Caki2 (cell line): ENCODE measurements at places on chromosomes 6 and 20. TPM values are rescaled to one million over a fixed set of nuclear protein-coding genes. Genes with fewer than 3 reads are reported as not detected.

The ADAM33 gene
- total RNA-seq = not detected in 2 replicates

DNA sequence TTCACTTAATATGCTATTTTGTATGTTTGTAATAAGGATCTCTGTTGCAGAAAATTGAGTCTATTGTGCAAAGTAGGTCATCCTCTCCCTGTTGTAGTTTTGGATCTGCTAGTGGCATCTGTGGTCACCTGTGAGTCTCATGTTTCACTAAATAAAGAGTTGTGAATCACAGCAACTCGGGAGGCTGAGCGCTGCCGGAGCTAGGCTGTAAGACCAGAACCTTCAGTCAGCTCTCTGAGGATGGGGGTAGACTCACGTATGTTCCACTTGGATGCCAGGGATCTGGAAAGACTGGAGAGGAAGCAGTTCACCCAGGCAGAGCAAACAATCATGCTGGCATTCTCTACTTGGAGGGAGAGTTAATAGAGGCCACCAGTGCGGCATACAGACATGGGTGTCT is 187.3 kb upstream of the FOXA2 start:
- no peak for DNase-seq

GRCh38 chr20:58839474-58839874 is 11.2 kb downstream of the GNAS-AS1 start:
- DNase-seq = no peak

DNA sequence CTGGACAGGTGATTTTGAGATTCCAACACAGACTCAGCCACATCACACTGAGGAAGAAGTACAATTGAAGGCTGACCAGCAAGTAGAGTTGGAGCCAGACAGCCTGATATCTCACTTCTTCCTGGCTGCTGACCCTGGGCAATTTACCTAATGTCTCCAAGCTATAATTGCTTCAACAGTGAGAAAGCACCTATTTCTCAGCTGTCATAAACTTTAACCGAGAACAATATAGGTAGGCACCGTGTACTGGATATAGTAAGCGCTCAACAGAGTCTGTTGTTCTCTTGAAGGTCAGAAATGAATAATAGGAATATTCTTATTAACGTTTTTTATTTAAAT is 28.3 kb downstream of the STX7 start:
- DNase-seq = no peak

The APOBEC2 gene
- not detected in 2 replicates for total RNA-seq

The SPATA25 gene
- total RNA-seq = 0.43 TPM in 1 of 2 replicates, not detected in the other

The MOG gene
- not detected in 2 replicates for total RNA-seq

The PPP1R3G gene
- total RNA-seq = 0.14 and 0.26 TPM in 2 replicates
